ENCODE measurements at places on chromosomes 7 and 10.
A peak's percentile ranks its signal among the peaks of the same experiment; 100 is the strongest.

DNA sequence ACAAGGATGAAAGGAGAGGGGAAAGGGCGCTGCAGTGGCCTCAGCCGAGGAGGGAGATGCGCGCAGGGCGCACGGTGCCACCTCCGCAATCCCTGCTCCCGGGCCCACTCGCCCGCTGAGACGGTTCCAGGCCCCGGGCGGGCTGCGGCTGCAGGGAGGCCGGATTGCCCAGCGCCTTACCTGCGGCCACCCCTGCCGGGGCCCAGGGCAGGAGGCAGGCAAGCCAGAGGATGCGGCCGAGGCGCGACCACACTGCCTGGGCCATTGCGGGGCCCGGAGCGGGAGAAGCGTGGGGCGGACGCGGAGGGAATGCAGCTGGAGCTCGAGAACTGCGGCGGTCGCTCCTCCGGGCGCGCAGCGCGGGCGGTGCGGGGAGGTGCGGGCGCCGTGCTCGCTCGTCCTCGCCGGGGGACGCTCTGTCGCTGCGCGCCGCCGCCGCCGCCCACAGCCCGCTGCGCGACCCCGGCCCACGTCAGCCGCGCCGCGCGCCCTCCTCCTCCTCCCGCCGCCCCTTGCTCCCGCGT, at the start of gene TMEM130:
TMEM130 (minus strand) TSS at position 418 of the 524 bp plus-strand sequence; CDS start at position 265, 153 bp downstream.
- no peak for DNase-seq

GRCh38 chr7:1940402-1940786, 270.3 kb downstream of the ELFN1 start:
- peak; percentile 94 for DNase-seq

DNA sequence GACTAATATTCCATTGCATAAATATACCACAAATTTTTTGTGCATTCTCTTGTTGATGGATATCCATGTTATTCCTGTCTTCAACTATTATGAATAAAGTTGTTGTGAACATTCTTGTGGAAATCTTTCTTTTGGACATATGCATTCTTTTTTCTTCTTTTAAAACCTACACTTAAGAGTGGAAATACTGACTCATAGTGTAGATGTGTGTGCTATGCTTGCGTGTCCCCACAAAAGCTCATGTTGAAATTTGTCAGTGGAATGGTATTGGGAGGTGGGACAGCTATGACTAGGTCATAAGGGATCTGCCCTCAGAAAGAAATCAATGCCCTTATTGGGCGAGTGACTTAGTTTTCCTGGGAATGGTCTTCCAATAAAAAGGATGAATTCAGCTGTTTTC, 203.6 kb upstream of the PRSS58 start:
- DNase-seq = no peak

DNA sequence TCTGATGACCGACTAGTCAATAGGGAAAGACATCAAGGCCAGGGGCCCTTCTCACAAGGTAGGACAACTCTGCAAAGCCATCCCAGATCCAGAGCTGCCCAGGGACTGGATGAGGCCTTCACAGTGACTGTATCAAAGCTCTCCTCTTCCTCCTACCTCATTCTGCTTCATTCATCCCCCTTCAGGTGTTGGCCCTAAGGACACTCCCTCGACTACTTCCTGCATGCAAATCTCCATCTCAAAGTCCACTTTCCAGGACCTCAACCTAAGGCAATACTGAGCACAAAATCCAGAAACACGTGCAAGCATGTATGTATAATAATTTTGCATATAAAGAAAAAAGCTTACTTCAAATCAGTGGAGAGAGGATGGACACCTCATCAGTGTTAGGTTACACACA, 25.1 kb downstream of the DPY19L1 start:
- no peak for DNase-seq

- DNase-seq = no peak
Measured at GRCh38 chr10:110650265-110650668, 6.1 kb downstream of the RBM20 start.

DNA sequence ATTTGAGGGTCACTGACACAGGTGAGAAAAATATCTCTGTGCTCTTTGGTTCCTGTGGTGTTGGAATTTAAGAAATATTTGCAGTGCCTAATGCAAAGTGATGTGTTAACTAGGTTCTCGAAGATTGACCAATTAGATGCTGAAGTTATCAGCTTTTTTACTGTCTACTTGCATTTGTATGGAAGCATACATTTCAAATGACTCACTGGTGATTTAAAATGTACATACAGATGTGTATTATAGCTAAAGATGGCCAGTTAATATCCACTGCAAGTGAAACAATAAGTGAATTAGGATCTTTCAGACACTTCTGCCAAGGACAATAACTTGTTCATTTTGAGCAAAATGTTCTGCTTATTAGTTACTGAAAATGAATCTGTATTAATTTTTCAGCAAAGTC, 205.0 kb downstream of the FANK1 start:
- DNase-seq = no peak

GRCh38 chr10:128147669-128148068, 21.4 kb upstream of the MKI67 start:
- no peak for DNase-seq

GRCh38 chr7:23475576-23475839, 5.2 kb upstream of the IGF2BP3 start:
- DNase-seq = no peak

GRCh38 chr7:141202535-141202934, 128.7 kb downstream of the TMEM178B start:
- no peak for DNase-seq

DNA sequence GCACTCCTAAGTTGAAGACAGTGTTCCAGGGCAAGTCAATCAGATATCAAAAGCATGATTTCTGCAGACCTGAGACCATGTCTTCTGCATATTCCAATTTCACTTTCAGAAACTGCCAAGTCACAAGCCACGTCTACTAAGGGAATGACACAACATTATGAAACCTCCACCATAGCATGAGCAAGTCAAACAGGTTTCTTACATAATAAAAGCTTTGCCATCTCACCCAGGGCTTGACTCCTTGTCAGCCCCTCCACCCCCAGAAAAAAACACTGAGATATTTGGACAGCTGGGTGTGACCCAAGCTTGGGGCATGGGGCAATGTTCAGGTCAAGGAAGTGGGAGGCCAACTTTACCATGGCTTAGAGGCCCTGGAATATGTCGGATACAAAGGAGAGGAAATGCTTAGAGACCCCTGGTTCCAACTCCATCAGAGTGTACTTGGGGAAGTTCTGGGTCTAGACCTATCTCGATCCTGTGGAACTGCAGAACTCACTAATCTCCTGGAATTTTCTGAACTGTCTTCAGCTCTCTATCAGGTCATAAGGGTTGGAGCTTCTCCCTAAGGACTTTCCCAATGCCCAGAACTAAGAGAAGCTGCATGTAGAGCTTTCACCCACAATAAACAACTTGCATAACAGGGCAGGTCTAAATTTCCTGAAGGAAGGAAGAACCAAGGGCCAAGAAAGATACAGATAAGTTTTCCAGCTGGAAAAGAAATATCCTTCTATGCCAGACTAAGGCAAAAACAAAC, 80.6 kb upstream of the NAMPT start:
- DNase-seq = no peak

GRCh38 chr10:85124603-85125051, 796.2 kb downstream of the CCSER2 start:
- DNase-seq = no peak

- DNase-seq = no peak
Measured at GRCh38 chr7:130490311-130490791, 1.5 kb upstream of the MEST start.

DNA sequence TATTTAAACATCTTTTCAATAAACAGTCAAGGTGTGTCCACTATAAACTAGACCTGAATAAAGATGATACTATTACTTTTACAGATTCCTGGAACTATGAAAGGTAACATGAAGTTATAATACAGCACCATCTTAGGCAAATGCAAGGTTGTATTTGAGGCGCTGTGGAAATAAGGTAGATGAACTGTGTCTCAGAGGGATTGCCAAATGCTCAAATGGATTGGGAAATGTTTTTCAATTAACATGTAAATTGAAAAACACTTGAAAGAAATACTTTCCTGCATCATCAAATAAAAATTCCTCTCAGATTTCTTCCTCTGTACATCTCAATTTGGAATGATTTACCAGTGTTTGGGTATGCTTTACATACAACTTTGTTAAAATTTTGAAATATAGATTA, 139.4 kb downstream of the DKK1 start:
- no peak for DNase-seq

DNA sequence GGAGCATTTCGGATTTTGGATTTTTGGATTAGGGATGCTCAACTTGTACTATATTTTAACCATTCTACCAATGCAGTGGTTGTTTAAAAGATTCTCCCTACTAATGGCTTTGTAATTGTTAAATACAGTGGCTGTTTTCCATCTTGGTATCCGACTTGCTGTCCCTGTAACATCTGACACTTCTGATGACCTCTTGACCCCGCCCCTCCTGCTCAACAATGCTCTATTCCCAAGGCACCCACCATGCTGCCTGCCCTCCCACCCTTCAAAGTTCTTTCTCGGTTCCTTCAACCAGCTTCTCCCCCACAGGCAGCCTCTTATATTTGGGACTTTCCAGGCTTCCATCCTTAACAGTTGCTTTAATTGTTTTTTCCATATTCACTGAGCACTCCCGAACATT, 2.0 kb downstream of the PRTFDC1 start:
- no peak for DNase-seq

DNA sequence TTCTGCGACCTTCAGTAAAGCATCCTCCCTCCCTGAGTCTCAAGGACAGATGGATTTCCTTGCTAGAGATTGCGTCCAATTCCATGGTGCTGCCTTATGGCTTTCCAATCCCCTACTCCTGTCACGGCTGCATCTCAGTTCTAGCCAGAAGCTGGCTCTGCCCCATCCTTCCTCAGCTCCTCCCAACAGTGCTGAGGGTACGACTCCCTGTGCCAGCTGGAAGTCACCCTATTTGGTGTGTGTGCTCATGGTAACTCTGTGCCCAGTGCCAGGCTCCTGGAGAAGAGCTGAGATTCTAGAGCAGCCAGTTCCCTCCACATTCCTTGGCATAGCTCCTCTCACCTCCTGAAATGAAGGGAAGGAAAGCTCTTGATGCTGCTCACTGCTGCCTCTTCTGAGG, 185.0 kb upstream of the PODXL start:
- DNase-seq = no peak

- DNase-seq = no peak
Measured at GRCh38 chr7:16357921-16358320, 63.4 kb downstream of the CRPPA start.

- DNase-seq = no peak
Measured at GRCh38 chr7:157590526-157590925, 253.7 kb downstream of the DNAJB6 start.

GRCh38 chr7:2720024-2720423, 32.0 kb downstream of the AMZ1 start:
- no peak for DNase-seq

GRCh38 chr7:146658604-146659003, 542.0 kb downstream of the CNTNAP2 start:
- no peak for DNase-seq

- DNase-seq = no peak
Measured at GRCh38 chr7:152615031-152615741, 60.8 kb downstream of the XRCC2 start.

- DNase-seq = no peak
Measured at GRCh38 chr10:112966194-112966855, 16.3 kb downstream of the TCF7L2 start.

DNA sequence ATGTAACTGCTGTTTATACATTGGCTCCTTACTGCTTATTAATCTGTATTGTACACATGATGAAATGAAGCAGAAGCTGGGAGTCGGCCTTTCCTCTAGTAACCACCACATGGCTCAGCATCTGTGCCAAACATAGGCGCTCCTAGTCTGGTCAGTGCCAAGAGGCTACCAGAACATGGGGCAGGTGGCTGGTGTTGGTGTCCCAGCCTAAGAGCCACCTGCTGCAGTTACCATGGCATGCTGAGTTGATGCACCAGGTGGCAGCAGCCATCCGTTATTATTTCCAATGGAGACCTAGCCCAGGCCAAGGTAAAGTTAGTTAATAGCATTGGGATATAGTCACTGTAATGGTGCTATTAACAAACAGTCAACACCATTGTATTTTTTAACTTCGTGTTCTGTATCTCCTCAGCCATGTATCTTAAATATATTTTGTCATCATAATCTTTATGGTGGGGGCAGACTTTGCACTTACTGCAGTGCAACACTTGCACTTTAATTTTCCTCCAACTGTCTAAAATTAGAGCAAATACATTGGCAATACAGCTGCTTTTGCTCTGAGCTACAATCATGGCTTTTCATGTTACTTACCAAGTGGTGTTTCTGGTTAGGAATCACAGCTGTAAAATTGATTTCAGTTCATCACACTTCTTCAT, 33.1 kb downstream of the HBP1 start:
- peak; percentile 18 for DNase-seq

DNA sequence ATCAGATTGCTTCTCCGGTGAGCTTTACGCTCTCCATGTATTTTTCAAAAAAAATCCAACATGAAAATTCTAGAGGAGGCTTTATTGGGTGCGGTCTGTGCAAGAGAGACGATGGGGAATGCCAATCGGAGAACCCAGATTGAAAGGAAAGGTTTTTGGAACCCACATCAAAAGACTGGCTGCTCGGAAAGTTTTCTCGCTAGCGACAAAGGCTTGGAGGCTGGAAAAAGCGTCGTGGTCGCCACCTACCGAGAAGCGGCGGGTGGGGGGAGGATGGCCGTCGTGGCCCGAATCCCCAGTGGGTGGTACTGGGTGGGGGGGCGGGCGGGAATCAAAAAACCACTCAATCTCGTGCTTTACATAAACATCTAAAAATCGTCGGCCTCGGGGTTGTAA, 1.1 kb upstream of the GTF2I start:
- DNase-seq = no peak

DNA sequence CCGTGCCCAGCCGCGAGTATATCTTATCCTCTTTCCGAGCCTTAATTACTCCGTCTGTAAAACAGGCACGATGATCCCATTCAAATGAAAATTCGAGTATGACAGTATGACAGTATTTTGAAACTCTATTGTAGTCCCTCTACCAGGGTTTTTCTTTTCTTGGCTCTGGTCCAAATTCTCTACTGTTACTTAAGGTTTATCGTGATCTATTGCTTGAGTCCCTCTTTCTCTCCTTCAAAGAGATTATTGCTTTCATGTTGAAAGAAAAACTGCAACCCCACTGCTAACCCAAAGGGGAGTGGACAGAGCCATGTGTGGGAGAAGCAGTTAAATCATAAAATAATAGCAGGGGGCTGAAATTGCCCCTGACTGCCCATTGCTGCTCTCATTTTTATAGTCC, 1156.6 kb upstream of the AUTS2 start:
- no peak for DNase-seq

- no peak for DNase-seq
Measured at GRCh38 chr7:30159163-30159562, 24.4 kb downstream of the MTURN start.

- DNase-seq = no peak
Measured at GRCh38 chr10:22379059-22379458, 33.8 kb downstream of the SPAG6 start.

- DNase-seq = no peak
Measured at GRCh38 chr7:7499892-7500291, 35.8 kb downstream of the COL28A1 start.

Measured in GM12891 (cell line).